ENCODE measurements at places on chromosomes 3 and 15.

DNA sequence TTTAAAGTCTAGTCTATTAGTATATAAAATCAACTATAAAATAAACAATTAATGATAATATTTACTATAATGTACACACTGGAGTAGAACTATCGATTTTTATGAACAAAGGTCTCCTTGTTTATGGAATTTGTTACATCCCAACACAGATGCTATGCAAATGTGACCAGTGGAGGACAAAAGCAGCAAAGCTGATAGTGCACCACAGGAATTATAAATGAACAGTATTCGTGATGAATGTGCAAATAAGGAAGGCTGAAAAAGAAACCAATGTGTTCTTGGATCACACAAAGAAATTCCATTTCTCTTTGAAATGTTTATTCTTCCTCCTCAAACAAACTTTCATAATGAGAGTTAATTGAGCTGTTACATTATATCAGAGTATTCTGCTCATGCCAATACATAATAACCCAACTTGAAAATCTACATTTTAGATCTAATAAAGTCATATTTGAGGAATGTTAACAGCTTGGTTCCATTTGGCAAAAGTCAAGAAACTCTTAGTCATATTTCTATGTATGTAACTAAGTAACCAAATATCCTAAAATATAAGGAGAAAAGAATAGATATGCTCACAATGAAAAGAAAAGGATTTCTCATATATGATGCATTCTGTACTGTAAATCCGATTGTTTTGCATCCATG is 79.3 kb downstream of the NEK10 start:
- peak; percentile 72 for DNase-seq

DNA sequence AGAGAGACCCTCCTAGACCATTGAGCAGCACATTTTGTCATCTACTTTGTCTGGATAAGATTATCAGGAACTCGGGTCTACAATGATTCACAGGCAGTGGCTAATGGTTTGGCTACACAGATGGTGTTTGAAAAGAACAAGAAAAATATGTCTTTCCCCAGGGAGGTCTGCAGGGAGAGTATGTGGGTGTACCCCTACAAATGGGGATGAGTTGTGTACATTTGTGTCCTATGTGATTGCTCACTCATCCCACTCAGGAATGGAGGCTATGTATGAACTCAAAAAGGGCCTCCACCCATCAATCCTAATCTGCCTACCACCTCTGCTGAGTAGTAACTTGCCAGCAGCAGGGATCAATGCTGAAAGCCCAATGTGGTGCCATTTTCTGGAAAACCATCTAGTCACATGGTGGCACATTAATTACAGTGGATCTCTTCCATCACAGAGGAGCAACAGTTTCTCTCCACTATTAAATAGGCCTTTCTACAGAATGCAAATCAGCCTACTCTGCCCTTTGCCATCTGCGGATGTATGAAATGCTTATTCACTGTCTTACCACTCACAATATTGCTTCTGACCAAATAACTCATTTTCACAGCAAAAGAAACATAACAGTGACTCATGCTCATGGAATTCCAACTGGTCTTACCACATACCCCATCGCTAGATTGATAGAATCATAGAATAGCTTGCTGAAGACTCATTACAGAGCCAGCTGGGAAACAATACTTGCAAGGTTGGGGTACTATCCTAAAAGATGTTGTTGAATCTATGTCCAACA is 48.3 kb upstream of the TRIM42 start:
- DNase-seq = no peak

DNA sequence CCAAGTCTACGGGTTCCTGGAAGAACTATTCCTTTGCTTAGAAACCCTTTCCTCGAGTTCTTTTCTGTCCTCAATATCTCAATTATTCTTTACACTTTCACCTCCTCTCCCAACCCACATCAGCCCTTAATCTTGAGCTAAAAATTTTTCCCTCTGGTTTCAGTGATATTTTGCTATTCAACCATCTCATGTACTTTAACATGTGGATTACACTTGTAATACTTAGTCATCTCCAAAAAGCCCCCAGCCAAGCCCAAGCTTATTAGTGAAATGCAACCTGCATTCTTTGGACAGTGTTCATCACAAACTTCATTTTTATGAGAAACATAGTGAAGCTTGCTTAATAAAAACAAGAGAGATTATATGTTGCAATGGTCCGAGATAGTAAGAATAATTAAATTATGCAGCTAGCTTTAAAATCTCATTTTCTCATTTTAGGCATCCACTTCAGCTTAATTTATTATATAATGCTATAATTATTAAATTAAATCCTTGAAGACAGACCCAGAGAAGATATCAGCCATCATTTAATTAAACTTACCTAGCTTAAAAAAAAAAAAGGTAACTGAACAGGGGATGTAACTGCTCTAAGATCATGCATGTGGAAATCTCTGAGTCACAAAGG is 534.5 kb upstream of the TBL1XR1 start:
- DNase-seq = no peak

DNA sequence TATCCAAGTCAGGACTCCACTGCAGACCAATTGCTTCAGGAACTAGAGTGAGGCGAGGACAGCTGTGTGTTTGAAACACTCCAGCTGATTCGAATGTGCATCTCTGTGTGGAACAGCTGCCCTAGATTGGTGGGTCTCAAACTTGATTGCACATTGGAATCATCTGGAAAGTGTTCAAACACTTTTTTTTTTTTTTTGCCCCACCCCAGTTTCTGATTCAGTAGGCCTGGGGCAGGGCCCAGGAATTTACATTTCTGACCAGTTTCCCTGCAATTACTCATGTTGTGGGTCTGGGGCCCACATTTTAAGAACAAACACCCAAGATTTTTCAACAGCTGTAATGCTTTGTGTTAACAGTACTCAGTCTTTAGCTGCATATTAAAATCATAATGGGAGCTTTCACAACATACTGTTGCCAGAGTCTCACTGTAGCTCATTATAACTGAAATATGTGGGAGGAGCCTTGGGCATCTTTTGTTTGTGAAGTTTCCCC is 156.6 kb downstream of the NR1D2 start:
- DNase-seq = no peak

DNA sequence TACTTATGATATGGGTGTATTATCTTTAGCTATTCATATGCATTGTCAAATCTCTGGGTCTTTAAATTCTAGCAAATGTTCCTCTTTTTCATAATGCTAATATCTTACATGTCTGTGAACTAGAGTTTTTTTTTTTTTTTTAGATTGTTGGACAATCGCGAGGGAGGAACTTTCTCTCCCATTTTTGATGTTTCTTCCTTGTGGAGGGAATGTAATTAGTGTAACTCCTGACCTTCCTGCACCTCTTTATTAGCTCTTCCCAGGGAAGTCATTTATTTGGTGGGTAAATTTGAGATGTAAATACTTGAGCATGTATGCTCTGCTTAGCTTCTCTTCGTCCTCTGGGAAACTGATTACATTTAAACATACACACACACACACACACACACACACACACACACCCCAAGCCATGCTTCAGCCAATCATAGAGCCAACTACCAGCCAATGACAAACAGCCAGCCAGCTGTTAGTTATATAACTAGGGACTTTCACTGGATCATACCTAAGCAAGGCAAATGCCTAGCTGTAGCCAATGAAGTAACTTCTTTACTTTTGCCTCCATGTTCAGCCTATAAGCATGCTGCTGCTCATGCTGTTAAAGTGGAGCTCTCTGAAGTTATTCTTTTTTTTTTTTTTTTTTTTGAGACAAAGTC is 8.3 kb upstream of the USP8 start:
- DNase-seq = no peak

DNA sequence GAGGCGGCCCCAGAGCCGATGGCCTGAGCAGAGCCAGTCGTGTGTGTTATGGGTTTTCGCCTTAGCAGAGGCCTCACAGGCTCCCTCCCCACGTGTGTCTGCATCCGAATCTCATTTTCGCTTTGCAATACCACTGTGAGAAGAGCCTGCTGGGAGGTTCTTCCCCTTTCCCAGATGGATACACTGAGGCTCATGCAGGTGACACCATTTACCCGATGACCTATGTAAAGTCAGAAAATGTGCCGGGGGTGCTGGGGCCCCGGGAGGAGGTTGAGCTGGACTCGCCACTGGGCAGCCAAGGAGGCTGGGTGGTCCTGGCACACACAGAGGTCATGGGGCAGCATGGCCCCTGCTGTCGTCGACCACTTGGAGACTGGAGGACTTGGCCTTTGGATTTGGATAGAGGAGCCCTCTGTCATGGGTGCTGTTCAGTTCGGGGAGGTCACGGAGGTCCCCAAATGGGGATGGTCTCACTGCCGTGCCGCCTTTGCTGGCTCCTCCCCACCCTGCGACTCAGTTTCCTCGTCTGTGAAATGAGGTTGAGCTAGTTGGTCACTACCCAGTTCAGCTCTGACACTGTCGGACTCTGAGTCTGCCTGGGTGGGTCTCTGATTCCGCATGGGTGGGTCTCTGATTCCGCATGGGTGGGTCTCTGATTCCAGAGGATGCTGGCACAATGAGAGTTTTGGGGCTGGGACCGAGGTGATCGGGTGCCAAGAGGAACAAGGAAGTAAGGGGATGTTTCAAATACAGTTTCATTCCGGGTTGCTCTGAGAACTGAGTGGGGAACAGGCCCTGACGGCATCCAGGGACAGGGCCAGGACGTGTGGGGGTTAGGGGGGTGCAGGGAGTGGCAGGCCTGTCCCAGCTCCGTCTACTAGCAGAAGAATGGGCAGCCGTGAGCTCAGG is 23.2 kb upstream of the MUC4 start:
- no peak for DNase-seq

- no peak for DNase-seq
Observed at GRCh38 chr3:46162975-46163555, 45.0 kb downstream of the CCR1 start.

DNA sequence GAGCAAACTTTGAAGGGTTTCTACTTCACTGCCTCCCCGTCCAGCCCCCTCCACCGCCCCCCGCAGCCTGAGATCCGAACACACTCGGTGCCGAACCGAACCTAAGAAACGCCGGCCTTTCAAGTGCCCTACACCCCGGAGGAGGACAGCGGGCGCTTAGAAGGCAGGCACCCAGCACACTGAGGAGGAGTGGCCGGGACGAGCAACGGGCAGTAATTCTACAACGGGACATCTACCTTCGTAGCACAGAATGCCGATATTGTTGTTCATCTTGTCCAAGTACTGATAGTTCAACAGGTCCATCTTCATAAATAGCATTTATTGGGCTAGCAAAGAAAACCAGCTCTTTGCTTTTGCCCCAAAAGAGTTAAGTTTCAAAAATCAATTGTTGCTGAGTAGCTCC is 513 bp downstream of the VGLL4 start:
- no peak for DNase-seq

DNA sequence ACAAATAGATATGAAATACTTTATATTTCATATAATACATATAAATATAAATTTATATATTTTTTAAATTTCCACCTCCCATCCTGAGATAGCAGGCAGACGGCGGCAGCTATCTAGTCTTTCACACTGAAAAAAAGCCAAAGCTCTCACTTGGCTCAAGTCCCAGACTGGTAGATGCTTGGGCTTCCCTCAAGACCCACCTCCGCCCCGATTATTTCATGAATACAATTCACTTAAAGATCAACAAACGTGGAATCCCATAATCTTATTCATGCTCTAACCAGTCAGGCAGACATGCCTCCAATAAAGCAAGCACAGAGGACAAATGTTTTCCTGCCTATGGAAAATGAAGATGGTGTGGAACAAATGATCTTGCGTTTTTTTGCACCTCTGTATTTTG is 275.9 kb upstream of the NR2F2 start:
- DNase-seq = no peak

DNA sequence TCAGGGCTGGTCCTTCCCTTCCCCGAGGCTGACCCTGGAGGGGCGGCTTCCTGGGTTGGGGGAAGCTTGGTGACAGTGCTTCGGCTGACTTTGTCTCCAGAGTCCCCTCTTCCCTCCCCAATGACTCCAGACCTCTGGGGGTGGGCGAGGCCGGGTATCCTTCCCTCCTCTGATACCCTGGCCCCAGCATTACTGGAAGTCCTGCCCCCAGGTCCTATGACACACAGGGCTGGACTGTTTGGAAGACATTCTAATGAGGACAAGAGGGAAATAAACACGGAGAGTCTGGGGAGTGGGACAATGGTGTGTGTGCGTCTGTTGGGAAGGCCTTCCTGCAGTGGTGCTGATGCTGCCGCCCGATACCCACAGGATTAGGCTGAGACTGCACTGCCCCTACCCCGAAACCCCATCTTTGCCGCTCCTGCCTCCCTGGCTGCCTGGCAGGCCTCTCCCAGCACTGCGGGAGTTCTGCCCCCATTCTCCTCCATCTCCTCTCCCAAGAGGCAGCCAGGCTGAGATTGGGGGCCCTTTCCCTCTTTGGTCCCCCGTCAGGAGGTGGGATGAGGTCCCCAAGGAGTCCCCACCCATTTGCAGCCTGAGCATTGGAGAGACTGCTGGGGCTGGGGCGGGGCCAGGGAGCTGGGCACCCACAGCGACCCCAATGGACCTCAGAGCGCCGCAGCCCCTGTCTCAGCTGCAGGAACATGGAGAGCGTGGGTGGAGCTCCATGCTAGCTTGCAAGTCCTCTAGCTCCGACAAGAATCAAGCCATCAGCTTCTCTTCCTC is 29.7 kb upstream of the FBLN2 start:
- DNase-seq = no peak

DNA sequence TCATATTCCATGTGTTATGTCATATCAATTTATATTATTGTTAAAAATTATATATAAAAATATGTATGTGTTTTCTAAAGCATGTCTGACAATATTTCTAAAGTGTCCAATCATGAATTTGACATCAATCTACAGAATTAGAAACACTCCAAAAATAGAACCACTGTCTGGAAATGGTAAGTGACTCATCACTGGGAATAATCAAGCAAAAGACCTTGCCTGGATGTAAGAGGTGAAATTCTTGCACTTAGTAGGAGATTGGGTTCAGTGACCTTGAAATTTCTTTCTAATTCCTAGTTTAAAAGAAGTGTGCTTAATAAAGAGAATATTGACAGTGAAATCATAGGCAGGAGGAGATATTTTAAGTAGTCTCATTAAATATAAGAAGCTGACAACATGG is 188.8 kb downstream of the ZNF385D start:
- no peak for DNase-seq

DNA sequence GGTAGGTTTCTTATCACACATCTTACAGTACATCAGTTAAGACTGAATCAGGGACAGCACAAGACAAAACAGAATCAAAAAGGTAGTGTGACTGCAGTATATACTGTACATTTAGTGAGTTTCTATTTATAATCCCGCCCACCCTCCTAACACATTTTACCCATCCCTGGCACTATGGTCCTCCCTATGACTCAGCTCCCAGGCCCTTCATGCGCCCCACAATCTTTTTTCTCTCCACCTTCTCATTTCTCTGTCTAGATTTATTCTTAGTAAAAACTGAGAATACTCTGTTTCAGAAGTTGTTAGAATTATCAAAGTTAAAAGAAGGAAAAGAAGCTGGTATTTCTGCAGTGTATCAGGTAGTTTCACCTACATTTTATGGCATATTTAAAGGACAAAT is 427.3 kb downstream of the CNTN4 start:
- DNase-seq = no peak

- no peak for DNase-seq
Observed at GRCh38 chr15:61746589-61746988, 313.7 kb downstream of the VPS13C start.

GRCh38 chr3:45606991-45607712 is 12.6 kb downstream of the LIMD1 start:
- DNase-seq = no peak
